ENCODE measurements at places on chromosomes 11 and 22.

DNA sequence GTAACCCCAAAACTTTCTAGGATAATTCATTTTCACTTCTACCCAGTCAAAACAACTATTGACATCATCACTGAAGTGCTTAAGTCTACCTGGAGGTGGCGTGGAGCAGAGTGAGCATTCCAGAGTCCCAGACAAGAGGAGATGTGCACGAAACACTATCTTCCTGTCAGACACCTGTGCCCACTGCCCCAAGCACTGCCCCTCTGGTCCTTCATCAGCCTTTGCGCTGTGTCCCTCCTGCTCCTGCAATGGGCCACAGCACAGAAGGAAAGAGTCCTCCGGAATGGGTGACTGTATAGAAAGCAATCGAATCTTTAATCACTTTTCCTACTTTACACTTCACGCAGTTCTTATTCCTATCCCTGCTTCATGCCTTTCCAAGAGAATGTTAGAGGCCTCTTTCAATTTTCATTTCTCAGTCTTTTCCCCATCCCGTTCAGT is 512 bp upstream of the GRIA4 start:
- DNase-seq = no peak

DNA sequence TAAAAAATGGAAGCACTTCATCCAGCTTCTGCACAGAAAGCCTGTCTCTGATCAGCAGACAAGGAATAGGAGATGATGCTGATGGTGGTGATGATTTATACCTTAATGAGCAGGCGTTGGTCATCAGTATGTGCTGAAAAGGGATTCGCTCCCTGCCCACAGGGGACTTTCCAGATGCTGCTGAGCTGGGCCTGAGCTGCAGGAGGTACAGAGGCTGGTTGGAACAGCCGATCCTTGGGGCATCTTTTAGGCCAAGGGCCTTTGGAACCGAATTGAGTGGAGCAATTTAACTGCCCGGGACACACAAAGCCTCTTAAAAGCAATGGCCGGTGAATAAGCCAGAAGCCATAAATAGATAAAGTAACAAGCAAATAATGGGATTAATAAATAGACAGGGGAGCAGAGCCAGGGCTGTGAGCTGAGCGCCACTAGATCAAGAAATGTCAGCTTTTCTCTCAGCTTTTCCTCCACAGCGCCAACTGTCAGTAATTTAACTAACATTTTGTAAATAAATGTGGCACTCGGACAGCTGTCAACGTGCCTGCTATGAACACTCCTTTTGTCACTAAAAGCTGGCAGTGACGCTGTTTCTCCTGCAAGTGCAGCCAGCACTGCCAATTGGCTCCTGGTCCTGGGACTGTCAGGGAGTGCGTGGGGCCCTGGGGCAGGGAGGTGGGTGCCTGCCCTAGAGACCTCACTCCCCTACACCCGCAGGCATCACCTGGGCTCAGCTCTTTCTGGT is 562.3 kb downstream of the NTM start:
- no peak for DNase-seq

GRCh38 chr11:95972060-95972459 is 48.2 kb upstream of the MTMR2 start:
- no peak for DNase-seq

DNA sequence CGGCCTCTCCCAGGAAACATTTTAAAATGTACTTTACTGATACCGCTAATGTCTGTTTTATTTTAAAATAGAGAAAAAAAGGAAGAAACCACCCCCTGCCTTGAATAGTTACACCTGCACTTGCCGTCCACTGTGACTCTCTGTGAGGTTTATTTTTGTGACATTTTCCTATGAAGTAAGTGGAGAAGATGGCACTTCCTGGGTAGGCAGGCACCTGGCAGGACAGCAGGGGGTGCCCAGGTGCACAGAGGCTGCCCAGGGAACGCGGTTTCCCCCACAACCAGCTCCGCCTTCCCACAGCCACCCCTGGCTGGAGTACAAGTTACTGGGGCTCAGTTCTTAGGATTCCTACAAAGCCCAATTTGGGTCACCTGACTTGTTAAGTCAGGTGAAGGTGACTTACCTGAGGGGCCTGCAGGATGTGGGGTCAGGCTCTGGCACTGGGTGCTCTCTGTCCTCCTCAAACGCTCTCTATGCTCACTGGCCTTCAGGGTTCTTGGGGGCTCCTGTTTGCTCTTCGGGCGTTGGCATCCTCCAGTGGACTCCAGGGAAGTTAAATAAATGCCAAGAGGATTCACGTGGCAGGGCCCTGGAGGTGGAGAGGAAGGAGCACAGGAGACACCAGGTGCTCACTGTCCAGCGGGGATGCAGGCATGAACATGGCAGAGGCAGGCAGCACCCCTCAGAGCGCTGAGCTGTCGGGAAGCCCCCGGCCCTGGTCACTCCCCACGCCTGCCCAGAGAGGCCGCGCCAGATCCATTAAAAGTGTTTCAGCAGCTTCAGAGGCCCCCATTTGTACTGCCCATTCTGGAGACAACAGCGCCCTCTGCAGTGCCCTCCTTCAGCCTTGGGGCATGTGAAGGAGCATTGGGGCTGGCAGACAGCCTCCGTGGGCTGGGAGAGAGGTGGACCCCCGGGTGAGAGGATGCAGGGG is 1021.2 kb downstream of the TBC1D22A start:
- DNase-seq = no peak

Data from hepatic stellate cell (primary cell).